Stimulated activated CD8-positive, alpha-beta memory T cell treated with anti-CD3 and anti-CD28 coated beads, Interleukin-7, amount 100 ng/mL, for 48 hours (primary cell): ENCODE measurements at places on chromosomes 12 and 14.

DNA sequence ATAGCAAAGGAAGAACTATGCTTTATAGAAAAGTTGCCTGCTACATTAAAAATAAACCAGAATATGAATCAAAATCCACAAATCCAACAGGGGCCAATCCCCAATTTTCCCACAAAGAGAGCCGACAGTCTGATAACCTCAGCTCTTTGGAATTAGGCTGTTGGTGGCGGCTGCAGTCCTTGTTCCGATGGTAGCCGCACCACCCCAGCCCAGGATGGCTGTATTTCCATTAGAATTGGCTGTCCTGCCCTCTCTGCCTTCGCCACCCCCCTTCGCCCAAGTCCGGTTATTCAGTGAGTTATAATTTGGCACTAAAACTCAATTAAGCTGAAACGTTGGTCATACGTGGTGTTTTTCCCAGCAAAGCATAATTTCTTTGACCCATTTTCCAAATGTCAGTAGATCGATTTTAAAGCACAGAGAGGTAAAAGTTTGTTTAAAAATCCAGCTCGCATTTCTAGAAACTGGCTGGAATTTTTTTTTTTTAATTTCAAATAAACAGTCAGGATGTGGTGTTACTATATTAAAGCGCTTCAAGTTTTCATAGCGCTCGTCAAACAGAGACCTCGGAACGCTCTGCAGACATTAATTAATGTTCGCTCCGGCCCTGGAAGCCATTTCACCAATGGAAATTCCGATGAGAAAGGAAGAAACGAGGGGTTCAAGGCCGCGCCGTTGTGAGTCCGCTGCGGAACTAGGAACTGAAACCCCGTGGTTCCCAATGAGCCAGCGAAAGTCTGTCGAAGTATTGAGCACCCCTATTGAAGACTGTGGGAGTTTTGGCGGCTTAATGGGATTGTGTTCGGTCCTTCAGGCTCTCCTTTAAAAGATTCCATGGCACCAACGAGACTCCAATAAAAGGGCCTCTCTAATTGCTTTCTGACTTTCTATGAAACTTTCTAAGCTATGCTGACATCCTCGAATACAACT lies 104.8 kb upstream of the DIO3 start:
- DNase-seq: no peak

DNA sequence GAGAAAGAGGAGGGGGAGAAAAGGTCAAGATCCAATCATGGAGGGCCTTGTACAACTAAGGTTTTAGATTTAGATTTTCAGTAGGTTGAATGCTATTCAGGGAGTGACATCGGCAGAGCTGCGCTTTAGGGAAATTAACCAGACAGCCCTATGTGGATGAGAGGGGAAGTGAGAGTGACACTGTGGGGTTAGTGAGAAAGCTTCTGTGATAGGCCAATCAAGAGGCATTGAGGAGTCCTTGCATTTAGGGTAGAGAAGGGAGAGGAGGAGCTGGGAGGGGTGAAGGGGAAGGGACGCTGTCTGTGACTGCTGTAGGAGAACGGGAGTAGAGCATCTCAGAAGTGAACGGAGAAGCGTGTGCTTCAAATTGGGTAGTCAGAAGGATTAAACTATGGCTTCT lies 3.4 kb downstream of the HSD17B6 start:
- no peak for DNase-seq

- no peak for DNase-seq
These were observed 7.1 kb upstream of the BHLHE41 start for GRCh38 chr12:26131936-26132335.

- no peak for DNase-seq
These were observed 41.0 kb downstream of the HSD17B6 start for GRCh38 chr12:56804169-56804568.

DNA sequence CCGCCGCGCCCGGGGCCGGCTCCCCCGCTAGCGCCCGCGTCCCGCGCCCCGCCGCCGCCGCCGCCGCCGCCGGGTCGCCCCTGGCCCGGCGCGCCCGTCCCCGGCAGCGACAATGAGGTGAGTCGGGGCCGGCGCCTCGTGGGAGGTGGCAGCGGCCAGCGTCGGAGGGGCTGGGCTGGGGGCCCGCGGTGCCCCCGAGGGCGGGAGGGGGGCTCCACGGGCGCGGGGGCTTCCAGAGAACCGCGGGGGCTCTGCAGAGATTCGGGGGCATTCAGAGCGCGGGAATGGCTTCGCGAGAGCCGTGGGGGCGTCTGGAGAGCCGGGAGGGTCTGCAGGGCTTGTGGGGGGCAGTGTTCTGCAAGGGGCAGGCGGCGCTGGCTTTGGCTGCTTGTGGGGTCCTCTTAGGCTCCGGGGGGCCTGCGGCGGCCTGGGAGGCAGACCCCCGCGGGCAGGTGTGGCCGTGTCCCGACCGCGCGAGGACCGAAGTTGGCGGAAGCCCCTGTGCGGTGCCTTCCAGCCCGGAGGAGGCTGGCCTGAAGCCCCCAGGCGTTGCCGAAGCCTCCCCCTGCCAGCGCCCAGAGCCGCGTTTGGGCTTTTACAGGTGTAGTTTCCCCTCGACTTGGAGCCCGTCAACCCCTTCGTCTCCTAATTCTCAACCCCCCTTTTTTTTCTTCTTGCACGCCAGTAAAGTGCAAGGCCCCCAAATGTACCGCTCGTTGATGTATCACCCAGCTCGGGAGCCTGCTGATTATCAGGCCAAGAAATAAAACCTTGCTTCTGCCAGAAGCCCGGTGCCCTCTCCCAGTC lies 93.1 kb upstream of the EVL start:
- DNase-seq: no peak

- no peak for DNase-seq
These were observed 39.8 kb downstream of the BAZ2A start for GRCh38 chr12:56590237-56590830.

DNA sequence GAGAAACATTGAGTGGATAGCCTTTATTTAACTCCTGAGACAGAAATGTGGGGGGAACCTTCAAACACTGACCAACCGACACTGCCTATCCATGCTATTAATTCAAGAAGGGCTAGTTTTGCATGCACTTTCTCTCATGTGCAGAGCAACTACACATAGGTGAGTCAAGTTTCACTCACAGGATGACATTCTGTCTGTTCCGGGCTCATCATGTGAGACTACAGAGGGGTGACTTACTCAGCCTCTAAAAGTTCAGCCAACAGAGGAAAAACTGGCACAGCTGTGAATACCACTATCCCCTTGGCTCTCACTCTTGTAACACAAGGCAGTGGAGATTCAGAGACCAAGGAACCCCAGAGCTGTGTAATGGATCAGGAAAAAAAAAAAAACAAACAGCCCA lies 13.3 kb downstream of the BEST3 start:
- no peak for DNase-seq

- DNase-seq: no peak
These were observed 7.6 kb downstream of the CALCOCO1 start for GRCh38 chr12:53719649-53720048.
